ENCODE measurements at places on chromosomes 1 and 21.

- DNase-seq = no peak
These were observed 12.1 kb downstream of the SON start for GRCh38 chr21:33554982-33555344.

DNA sequence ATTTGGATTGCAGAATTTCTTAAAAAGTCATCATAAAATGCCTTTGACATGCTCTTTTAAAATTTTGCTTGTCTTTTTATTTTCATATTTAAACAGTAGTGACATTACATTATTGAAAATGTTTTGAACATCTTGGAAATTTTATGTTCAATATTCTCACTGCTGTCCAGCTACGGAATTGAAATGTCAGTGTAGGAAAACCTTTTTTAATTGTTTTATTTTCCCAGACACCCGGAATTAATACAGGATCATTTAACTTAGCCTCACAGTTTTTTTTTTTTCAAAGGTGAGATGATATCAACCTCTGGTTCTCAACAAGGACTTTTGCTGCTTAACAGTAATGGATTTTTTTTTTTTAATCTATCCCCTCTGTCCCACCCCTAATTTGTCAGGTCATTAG, 4.1 kb downstream of the RBM15 start:
- no peak for DNase-seq

DNA sequence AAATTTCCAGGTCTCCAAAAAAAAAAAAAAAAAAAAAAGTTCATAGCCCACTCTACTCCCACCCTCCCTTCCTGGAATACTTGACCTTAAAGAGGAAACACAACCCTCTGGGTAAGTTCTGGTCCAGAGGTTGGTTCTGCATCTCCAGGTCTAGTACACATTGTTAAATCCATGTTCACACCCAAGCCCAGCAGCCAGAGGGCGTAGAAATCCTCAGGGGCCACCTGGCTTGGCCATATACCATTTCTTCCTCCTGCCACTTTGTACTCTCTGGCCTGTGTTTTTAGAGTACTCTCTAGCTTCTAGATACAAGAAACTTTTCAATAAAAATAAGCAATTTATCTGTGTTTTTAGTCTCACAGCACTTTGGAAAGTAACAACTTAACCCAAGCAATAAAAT, 89.3 kb downstream of the PHTF1 start:
- DNase-seq = no peak

- DNase-seq = no peak
These were observed 806.7 kb upstream of the PRMT6 start for GRCh38 chr1:106249810-106250209.

DNA sequence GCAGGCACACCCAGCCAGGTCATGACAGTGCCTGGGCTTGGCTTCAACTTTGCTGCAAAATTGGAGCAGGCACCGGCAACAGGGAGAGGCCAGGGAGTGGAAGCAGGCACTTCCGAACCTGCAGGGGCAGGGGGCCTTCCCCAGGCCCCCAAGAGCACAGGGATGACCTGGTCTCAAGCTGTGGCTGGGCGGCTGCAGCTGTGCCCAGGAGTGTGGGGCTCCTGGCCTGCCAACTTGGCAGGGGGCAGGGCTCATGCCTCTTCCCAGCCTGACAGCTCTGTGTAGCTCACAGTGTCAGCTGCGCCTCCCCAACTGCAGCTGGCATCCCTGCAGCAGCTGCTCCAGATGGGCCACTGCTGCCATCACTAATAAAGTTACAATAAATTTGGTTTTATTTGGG, 51.5 kb upstream of the SCYL3 start:
- no peak for DNase-seq

All from NCI-H1694 treated with DMSO at 0.1 percent for 48 hours (cell line).